ENCODE measurements at places on chromosomes 3 and 15.
A peak's percentile ranks its signal among the peaks of the same experiment; 100 is the strongest.

DNA sequence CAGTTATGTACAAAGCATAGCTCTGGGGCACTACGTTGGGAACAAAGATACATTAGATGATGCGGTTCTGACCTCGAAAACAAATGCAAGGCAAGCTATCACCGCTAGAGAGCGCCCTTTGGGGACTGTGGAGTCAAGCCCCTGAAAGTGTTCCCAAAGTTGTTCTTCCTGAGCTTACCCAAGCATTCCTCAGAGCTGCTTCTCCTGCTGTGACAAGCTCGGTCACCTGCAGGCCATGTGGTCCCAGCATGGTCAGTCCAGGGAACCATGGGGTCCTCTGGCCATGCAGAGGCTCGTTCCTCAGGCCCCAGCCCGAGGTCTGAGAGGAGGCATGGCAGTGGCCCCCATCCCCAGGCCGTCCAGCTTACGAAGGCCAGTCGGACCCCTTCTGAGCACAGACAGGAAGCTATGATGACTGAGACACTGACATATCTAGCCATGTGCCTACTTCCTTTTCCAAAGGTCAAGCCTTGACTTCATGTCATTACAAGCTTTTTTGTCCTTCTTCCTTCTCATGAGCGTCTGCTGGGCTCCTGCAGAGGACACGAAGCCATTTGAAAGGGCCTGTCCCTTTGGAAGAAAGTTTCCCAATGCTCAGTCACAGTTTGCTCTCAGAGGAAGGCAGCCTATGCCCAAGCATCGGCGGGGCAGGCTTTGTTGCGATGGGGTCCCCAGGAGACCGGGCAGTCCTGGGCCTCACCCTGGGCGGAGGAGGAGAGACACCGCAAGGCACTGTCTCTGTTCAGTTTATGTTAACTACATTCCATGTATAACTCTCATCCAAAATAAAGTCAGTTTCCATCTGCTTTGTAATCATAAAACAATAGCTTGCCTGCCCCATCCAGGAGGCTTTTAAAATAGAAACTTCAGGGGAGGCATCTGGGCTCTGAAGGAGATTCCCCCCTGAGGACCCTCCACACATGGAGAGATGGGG lies 79.3 kb downstream of the ATP10A start:
- DNase-seq = peak; percentile 72

DNA sequence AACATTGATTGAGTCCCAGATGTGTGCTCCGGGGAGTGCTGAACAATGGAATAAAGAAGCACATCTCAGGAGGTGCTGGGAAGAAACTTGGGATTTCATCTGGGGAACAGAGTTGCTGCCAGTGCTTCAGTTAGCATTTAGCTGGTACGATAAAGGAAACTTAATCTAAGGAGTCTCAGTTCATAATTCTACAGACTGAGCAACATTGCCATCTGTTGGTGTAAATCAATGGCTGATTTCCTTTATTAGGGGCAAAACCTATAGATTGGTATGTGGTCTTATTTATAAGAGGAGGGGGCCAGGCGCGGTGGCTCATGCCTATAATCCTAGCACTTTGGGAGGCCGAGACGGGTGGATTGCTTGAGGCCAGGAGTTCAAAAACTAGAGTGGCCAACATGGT lies 8.9 kb downstream of the MKRN2OS start:
- no peak for DNase-seq

GRCh38 chr3:131561511-131561910 lies 58.7 kb upstream of the MRPL3 start:
- DNase-seq = no peak

- DNase-seq = no peak
Observed at GRCh38 chr15:72966641-72967040, 85.6 kb upstream of the NEO1 start.

DNA sequence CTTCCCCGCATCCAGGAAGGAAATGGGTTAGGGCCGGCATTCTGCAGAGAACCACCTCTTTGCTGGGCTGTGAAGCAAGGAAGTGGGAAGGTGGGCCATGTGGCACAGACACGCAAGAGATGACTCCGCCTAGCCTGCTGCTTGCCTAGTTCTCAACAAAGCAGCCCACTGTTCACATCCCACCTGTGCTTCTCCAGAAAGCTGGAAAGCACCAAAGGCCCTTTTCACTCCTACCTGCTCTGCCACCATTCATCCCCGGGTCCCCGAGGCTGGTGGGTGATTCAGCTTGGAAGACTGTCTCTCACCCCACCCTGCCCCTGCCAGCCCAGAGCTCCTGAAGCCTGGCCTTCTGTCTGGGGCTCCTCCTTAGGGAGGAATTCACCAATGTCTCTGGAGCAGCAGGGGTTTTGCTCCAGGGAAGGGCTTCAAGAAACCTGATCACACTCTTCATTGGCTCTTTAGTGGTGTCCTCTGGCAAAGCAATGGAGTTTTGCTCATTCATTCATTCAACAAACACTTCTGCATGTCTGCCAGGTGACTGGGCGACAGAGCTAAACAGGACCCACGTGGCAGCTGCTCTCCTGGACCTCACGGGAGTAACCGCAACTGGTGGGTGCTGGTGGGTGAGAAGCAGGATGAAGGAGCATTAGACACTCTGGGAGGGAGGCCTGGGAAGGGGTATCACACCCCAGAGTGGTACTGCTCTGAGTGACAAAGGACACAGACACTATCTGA lies 145.4 kb upstream of the TLE3 start:
- DNase-seq = no peak

GRCh38 chr15:31869686-31870307 lies 160.5 kb upstream of the CHRNA7 start:
- DNase-seq = no peak

- no peak for DNase-seq
Observed at GRCh38 chr3:46619845-46620778, 7.8 kb downstream of the FAM240A start.

DNA sequence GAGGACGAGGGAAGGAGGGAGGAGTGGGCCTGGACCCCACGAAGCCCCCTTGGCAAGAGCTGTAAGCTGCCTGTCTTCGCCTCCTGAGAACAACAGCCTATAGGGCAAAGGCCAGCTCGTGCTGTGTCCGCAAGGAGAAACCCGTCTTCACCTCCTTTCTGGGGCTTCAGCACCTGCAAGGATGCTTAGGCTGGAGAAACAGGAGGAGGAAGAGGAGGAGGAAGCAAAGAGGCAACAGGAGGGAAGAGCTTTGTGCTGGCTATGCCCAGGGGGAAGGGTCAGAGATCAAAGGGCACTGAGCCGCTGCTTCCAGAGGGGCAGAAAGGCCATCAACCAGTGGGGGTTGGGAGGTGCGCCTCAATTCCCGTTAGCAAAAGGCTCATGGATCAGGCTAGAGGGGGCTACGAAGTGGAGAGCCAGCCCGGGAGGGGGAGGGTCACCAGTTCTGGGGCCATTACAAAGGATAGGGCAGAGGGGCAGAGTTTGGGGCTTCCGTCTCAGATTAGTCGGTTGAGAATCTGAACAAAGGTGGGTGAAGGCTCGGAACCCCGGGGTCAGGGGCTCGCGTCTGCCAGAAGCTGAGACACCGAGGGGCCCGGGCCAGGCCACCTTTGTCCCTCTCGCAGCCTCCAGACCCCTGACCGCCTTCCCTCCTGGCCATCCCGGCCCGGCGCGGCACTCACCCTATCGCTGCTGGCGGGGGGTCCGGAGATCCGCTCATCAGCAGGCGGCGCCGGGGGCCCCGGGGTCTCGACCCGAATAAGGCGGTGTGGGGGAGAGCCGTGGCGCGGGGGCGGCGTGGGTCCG lies 792 bp downstream of the SHF start:
- DNase-seq = peak; percentile 63

DNA sequence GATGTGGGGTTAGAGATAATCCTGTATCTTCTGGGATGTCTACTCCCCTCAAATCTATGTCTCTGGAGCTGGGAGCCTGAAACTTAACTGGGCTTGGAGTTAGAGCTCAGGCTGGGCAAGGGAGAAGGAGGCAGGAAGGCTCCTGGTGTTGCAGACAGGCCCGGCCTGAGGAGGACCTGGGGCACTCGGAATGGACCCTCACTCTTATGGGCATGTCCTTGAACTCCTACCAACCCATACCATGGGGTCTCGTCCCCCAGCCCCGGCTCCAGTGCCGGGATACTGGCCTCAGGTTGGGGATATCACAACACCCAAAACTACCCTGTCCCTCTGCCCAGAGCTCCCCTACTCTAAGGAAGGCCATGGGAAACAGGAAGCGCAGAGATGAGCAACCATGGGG lies 45.2 kb downstream of the SCN5A start:
- peak; percentile 34 for DNase-seq

- peak; percentile 80 for DNase-seq
Observed at GRCh38 chr3:101828691-101829436, 20.4 kb upstream of the NFKBIZ start.

DNA sequence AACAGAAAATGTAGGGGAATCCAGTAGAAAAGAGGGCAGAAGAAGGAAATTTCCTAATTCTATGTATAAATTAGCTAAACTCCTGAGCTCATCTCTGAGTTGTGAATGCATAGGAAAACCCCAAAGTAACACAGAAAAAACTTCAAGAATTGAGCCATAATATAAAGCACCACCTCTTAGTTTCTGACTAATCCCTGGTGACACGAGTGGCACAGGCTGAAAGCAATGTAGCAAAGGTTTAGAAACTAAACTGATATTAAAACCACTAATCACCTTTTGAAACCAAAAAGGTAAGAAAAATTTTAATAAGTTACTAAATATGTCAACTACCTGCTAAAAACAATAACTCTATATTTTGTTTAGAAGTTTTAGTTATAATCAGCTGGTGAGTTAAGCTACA lies 255.6 kb upstream of the NECTIN3 start:
- DNase-seq = no peak

GRCh38 chr3:152155246-152156020 lies 113.3 kb upstream of the MBNL1 start:
- no peak for DNase-seq

- no peak for DNase-seq
Observed at GRCh38 chr3:183081459-183082183, 17.7 kb downstream of the MCCC1 start.

GRCh38 chr3:162704799-162705385 lies 1208.3 kb downstream of the OTOL1 start:
- no peak for DNase-seq

GRCh38 chr3:190709351-190709773 lies 153.1 kb downstream of the GMNC start:
- DNase-seq = no peak

DNA sequence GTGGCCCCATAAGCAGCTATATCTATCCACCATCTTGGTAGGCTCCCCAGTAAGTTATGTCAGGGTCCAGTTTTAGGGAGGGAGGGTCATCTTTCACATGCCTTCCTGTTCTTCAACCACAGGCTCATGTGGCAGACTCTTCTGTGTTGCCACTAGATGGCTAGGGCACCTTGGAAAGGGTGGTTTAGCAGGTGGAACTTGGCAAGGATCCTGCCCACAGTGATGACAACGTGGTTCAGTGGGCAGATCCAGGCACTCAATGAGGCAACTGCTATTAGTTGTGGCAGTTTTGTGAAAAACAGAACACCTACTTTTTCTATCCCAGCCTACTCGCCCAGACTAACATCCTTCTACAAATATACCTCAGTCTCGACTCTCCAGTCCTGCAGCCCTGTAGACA lies 7.2 kb upstream of the RBP1 start:
- DNase-seq = no peak

DNA sequence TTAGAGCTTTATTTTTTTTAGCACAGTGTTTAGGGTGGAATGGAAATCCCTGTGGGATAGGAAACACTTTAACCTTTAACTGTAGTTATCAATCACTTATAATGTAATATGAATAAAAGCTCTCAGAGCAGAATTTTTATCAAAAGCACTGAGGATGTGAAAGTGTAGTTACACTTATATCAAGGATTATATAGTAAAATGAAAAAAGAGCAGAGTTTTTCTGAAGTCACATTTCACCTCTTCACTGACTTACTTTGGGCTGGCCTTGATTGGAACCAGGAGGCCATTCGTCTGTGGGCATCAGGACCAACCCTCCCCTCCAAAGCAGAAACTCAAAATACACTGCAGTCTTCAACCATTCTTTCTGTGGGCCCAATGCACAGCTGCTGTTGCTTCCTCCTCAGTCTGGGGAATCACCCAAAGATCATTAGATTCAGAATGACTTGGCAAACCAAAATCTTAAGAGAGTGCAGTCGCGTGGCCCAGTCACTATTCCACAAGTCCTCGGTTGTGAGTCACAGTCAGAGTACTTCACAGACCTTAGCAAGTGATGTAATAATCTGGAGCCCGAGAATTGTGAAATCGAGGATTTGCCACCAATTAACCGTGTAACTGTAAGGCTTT lies 132.6 kb upstream of the COL8A1 start:
- no peak for DNase-seq

DNA sequence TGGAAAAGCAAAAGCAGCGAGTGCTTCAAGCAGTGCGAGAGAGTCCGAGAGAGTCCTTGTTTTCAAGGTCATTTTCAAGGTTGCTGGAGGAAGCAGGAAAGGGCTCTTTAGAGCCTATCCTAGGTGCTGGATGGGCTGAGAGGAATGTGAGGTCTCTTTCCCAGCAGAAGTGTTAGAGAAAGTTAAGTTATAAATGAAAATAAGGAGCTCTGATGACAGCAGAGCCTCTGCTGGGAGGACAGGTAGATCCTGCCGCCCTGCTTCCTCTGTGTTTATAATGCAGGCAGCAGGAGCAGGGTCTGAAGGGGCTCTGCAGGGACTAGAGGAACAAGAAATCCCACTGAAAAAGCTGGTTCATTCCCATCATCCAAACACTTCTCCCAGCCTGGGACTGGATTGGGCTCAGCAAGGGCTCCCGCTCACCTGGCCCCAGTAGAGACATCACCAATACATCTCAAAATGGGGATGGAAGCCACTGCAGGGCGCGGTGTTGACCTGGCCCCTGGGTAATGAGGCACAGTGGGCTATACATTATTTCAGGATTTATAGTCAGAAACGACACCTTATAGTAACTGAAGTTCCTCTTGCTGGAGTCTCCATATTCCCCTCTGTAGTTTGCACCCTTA lies 41.5 kb upstream of the RAB6B start:
- DNase-seq = no peak

DNA sequence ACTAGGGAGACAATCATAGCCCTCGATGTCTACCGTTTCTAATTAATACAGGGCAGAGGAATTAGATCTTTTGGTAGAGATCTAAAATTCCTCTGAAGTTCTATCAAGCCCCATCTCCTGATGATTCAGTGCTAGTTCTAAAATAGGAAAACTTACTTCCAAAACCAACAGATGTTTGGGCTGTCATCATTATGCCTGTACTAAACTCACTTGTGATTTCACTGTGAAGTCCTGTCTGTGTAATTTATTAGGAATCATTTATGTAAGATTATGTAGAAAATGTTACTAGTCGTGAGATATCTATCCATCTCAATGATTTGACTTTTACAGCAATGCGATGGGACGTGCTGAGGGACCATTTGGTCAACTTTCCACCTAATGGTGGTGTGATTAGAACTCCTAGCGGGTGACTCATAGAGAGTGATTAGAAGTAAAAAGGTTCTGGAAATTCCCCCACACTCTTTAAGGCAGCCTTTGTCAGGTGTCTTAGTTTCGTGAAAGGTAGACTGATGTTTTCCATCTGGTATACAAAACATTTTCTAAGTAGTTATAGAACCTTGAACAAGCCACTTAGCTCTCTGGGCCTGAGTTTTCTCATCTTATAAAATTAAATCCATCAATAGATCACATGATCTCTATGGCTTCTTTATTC lies 34.2 kb downstream of the LIPC start:
- no peak for DNase-seq

- no peak for DNase-seq
Observed at GRCh38 chr3:121980450-121980796, 41.6 kb downstream of the ILDR1 start.

GRCh38 chr15:101088788-101089578 lies 162.9 kb downstream of the CHSY1 start:
- peak; percentile 93 for DNase-seq

All from activated effector memory CD4-positive, alpha-beta T cell treated with anti-CD3 and anti-CD28 coated beads, Interleukin-2, amount 50 U/mL, for 16 hours (primary cell).